NCI-H69 (cell line): ENCODE measurements at places on chromosomes 5 and 9.
A peak's percentile ranks its signal among the peaks of the same experiment; 100 is the strongest.

GRCh38 chr9:35646153-35646532 is 4.6 kb downstream of the SIT1 start:
- peak; percentile 76 for DNase-seq

- DNase-seq = peak; percentile 88
These were observed 11.7 kb downstream of the FIBCD1 start for GRCh38 chr9:130927338-130927737.

- peak; percentile 44 for DNase-seq
These were observed 408.4 kb downstream of the NTRK2 start for GRCh38 chr9:85077944-85078343.

DNA sequence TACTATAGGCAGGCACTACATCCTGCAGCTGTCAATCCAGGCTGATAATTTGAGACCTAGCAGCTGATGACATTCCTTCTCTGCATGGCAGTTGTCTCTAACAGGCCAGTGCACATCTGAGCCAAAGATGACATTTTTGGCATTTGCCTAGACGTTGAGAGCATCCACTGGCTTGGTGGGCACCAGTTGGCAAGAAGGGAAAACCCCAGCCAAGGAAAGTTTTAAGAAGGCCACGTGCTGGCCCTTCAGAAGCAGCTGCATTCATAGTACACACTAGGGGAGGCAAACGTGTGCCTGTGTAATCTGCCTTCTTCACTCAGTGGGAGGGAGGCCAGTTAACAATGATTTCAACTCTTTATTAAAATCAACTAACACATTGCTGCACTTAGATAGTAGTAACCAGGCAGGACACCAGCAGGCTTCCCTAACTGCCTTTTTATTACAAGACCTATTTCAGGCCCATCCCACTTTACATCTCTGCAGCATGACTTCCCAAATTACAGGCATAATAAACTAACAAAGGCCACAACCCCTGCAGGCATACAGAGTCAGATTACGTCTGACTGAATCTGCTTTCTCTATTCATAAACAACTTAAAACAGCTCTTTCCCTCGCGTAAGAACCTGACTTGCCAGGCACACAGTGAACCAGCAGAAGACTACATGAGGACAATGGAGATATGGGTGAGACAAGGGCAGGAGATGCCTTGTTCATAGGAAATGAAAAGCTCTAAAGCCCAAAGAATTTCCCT is 576.3 kb downstream of the PDE4D start:
- DNase-seq = peak; percentile 97

DNA sequence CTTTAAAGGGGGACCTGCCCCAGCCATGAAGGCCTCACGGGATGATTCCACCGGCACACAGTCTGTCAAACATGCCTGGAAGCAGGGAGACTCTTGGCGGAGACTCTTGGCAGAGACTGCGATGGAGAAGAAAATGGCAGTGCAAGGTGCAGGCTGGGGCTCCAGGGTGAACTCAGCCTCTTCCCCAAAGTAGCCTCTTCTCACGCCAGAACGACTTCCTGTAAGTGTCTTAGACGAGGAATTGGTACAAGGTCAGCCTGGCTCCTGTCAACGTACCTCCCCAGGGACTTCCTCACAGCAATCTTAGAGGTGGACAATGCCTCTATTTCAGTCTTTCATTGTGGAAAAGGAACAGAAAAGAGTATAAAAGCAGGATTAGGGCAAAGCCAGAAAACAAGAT is 109.3 kb downstream of the UGCG start:
- no peak for DNase-seq

- peak; percentile 88 for DNase-seq
These were observed 16.6 kb downstream of the STRBP start for GRCh38 chr9:123251741-123252140.

- no peak for DNase-seq
These were observed 64.4 kb upstream of the SUB1 start for GRCh38 chr5:32520972-32521371.

DNA sequence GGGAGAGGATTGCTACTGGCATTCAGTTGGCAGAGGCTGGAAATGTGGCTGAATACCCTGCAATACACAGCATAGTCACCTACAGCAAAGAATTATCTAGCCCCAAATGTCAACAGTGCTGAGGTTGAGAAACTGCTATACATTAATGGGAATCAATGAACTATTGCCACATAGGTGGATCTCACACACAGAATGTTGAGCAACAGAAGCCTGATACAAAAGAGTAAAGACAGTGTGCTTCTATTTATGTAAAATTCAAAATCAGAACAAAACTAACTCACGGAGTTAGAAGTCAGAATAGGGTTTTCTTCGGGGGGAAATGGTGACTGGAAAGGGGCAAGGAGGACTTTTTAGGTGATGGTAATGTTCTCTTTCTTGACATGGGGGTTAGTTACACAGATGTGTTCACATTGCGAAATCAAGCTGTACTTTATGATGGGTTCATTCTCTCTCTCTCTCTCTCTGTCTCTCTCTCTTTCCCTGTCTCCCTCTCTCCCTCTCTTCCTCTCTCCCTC is 45.7 kb upstream of the PANK3 start:
- DNase-seq = no peak

- DNase-seq = no peak
These were observed 76.8 kb upstream of the PCSK1 start for GRCh38 chr5:96509721-96510350.

DNA sequence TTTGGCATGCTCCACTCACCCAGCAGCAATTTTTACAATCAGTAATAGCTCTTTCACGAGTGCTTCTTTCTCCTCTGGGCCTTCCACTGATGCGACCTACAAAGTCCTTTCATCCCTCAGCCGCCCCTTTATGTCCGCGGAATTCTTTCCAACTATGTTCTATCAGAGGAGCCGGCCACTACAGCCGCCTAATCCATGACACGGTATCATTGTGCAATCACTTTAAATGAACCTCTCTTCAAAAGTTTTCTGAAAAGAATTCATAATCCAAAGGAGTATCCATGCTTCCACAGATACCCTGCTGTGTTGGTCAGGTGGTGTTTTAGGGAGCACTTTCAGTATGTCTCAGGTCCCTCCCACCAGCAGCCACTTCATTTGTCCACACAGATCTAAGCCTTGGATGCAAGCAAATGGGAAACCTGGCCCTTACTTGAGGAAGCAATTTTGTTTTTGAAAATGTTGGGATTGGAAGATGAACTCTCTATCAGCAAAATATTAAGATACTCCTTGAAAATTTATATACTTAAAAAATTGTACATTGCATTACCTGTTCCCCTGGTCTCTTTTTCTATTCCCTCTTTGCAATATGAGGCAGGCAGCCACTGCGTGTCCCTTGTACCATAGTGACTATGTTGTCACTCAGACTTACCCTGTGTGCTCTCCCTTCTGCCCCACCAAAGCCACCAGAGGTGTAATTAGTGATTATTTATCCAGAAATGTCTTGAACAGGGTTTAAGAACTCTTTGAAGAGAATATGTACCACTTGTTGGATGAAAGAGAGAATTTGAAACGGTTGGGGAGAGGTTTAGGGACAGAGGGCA is 12.9 kb upstream of the MEF2C start:
- DNase-seq = no peak

DNA sequence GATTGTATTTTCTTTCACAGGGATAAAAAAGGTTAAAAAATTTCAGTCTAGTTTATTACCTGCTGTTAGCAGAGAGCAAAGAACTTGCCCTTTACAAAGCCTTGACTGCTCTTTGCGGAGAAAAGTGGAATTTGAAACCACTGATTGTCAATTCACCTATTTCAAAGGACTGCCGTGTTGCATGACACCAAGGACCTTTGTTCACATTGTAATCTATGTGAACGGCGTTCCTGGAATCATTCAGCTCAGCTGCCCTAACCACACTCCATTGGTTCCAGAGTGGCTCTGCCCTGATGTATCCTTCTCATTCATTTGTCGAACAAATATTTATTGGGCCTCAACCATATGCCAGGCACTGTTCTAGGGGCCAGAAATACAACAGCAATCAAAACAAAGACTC is 377.5 kb upstream of the RFX3 start:
- DNase-seq = no peak

DNA sequence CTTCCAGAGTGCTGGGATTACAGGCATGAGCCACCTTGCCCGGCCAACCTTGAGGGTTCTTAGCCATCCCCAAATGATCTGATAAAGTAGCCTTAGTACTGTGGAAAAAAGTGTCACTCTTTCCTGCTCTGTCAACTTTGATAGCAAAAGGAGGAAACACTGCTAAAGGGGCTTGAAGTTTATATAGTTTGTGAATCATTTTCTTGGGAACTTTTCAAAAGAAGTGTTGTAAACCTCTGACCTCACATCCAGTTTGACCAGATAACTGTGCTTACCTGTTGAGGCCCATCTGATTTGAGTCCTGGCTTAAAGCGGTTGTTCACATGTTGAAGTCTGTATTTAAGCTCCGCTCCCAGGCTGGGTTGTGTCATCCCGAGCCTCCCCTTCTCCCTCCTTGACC is 303.3 kb downstream of the DOCK8 start:
- DNase-seq = no peak

- no peak for DNase-seq
These were observed 22.7 kb upstream of the QSOX2 start for GRCh38 chr9:136268318-136268717.

- no peak for DNase-seq
These were observed 23.5 kb upstream of the MOCS2 start for GRCh38 chr5:53133020-53133419.

DNA sequence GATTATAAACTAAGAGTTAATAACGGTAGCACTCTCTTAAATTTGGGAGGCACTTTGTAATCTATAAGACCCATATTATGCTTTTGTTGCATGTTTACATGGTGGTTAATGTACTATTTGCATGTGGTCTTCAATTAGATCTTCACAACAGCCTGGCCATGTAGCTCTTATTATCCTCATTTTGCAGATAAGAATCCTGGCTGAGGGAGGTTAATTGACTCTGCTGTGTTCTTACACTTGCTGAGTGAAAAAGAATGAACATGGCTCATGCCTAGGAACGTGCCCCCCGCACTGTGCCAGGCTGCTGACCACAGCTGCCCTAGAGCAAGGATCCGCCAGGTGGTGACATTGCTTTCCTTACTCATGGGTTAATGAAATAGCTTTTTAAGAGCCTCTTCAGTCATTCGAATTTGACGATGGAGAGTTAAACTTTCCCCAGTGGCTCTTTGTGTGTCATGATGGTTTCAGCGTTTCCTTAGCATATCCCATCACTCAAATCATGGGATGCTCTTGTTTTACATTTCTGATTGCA is 97.9 kb downstream of the CDH6 start:
- peak; percentile 25 for DNase-seq

GRCh38 chr9:97556036-97556720 is 54.7 kb downstream of the TMOD1 start:
- no peak for DNase-seq

DNA sequence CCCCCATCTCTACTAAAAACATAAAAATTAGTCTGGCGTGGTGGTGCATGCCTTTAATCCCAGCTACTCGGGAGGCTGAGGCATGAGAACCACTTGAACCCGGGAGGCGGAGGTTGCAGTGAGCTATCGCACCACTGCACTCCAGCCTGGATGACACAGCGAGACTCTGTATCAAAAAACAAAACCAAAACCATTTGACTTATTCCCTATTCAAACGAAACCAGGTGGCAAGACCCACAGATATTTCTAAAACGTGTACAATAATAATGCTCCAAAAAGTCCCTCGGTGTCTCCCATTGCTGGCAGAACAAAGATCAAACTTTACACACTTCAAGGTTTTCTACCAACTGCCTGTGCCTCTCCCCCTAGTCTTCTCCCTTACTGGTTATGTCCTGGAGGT is 29.8 kb downstream of the HMGCR start:
- DNase-seq = no peak

DNA sequence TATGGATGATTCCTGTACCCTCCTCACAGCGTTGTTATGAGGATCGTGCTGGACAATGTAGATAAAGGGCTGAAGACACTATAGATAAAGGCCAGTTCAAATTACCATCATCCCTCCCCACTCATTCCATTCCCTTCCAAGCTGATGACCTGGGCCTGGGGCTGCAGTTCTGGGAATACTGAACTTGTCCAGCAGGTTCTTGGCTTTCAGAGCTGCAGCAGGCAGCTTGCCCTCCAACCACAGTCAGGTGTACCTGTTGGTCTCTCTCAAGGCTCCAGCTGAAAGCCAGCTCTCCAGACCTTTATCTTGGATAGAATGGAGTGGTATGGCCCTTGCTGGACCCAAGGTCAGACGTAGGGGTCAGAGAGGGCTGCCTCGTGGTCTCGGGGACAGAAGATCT is 92.5 kb downstream of the PCDH1 start:
- no peak for DNase-seq

DNA sequence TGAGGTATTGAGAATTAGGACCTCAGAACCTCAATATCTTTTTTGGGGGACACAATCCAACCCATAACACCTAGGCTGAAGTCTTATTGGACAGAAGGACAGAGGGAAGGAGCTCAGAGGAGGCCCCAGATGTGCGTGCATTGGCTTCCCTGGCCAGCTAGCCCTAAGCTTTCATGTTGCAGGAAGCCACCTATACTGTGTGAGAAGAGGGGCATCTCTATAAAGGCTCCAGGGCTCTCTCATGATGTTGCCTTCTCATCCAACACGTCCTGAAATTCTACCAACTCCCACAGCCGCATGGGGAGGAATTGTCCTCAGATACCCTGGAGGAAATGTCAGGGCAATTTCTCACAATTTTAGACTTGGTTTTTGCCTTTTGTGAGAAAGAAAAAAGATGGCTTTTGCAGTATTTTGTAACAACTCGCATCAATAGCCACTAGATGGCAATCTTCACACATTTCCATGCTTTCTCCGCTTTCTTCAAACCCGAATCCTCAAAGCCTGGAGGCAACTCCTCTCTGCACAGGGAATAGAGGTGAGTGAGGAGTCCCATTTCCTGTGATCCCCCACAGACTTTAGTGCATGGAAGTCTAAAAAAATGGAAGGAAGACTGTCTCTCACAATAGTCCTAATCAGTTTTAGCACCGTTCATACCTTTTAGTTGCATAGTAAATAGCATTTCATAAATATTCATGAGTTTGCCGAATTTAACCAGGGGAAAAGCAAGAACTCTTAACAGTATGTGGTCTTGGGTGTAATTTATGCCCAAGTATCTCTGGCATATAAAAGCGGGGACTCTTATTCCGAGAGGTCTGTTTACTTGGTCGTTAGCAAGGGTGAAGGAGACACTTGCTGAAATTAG is 7.4 kb upstream of the PPP3R2 start:
- DNase-seq = peak; percentile 94

DNA sequence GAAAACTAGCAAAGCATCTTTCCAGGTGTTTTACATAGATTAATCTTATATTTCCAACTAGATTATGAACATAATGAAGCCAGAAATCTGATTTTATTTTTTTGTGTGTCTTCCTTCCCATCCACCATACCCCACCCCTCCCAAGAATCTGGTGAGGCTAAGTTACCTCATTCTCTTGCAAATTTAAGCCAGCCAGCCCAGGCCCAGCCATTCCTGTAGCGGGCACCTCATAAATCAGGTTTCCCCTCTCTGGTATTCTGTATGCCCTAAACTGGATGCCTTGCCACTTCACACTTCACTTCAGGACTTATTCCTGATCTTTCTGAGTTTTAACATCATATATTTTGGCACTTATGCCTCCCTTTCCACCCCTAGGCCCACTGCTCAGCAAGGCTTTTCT is 21.8 kb downstream of the C9 start:
- no peak for DNase-seq
